ENCODE measurements at places on chromosomes 2 and 18. TPM values are rescaled to one million over a fixed set of nuclear protein-coding genes. Genes with fewer than 3 reads are reported as not detected.

- no peak for DNase-seq
Measured at GRCh38 chr2:3870222-3870621, 166.8 kb downstream of the DCDC2C start.

GRCh38 chr2:135219226-135219625 is 167.1 kb downstream of the RAB3GAP1 start:
- DNase-seq: no peak

DNA sequence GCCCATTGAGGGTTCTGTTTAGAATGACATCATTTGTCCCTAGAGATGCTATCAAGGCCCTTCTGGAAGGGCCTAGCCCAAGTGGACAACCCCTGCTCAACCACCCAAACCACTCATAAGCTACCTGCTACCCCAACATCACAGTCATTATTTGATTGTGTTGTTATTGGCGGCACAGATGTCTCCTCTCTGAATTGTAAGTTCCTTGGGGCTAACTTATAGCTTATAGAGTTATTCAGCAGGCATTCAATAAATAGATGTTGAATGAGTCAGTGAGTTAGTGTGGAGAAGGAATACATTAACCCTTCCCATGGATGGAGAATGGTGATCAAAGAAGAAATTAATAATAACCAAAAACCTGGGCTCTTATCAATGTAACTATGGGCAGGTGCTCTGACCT is 80.0 kb downstream of the ACAA2 start:
- no peak for DNase-seq

The CD8B gene
- polyA plus RNA-seq: 0.28 TPM

DNA sequence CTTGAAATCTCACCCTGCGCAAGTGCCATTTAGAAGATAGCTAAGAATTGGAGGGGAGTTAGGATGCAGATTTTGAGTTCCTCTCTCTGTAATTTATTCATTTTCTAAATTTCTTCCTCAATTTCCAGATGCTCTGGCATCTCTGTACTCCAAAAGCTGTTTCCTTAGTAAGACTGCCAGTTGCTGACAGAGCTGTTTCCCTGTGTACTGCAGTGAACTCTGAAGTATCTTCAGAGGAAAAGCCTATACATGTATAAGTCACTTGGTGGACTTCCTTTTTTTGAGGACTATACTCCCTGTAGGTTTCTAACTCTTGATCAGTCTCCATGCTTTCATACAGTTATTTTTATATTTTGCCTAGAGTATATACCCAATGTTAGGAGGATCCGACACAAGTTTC is 1.5 kb upstream of the RESP18 start:
- DNase-seq: no peak

The MAB21L4 gene
- 0.10 TPM for polyA plus RNA-seq

- no peak for DNase-seq
Measured at GRCh38 chr2:18373664-18374063, 186.8 kb downstream of the RDH14 start.

- DNase-seq: no peak
Measured at GRCh38 chr2:211407076-211407475, 850.7 kb downstream of the CPS1 start.

- no peak for DNase-seq
Measured at GRCh38 chr2:171406044-171406443, 27.7 kb downstream of the METTL8 start.

DNA sequence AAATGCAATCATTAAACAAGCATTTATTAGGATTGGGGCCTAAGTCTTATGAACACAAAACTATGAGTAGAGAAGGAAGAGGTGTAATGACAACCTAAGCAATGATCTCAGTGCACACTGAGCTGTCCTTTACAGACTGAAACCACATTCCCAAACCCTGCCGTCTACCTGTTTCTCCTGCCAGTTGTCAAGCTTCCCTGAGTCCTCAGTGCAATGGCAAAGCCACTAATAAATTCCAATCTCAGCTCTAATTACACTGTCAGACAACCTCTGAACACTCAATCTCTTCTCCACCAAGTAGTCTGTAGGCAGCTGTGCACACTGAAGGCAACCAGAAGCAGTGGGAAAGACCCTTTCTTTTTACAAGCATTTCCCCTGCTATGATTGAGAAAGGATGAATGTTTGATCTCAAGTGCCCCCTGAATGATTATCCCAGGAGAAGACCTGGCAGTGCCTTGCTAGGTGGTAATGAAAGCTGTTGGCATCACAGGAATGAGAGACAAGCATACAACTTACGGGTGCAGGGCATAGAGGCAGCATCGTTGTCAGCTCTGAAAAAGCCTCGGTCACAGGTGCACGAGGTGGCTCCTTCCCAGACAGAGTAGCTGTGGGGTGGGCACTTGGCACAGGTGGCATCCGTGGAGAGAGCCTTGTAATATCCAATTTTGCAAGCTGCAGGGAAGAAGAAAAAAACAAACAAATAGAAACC is 71.4 kb downstream of the EPHA4 start:
- no peak for DNase-seq

The KIDINS220 gene
- polyA plus RNA-seq: 66.1 TPM

DNA sequence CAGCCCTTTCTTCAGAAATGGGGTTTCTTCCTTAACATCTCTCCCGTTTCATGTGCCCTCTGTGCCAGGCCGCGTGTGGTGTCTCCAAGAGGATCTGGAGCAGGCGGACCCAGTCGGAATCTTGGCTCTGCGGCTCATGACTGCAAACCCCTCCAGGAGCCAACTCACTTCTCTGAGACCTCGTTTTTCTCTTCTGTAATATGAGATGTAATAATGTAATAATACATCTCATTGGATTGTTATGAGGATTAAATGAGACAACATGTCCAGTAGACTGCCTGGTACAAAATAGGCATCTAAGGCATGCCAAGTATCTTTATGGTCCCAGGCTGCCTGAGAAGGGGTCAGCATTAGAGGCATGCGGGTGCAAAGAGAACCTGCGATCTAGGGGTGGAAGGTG is 221.3 kb upstream of the REV1 start:
- DNase-seq: no peak
